ENCODE measurements at places on chromosomes 4 and X. TPM values are rescaled to one million over a fixed set of nuclear protein-coding genes. Genes with fewer than 3 reads are reported as not detected.

- DNase-seq: peak; percentile 53
Measured at GRCh38 chrX:134032441-134032840, 47.0 kb upstream of the GPC3 start.

DNA sequence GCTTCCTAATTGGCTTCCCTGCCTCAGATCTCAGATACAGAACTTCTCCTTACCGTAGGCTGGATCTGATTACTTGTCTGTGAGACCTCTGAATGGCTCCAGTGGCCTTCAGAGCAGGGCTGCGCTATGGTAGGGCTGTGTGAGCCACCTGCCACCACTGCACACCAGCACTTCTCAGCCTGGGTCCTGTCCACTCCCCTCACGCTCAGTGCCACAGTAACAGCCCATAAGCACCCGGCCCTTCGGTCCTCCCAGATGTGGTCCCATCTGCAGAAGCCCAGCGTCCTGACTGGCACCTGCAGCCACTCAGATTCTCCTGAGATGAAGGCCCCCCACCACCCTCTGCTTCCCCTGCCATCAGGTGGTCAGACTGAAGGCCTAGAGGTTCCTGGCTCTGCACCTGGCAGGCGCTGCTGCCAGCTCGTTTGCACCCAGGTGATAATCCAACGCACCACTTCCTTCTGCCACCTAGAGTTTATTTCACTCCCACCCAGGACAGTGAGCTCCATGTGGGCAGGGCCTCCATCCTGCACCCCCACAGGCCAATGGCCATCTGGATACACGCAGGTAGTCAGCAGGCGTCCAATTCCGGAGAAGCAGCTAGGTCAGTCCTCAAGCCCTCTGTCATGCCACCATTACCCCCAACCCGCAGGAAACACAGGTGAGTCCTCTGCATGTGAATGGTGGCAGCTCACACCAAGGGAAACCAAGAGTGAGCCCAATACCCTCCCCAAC is 5.4 kb downstream of the WDR1 start:
- DNase-seq: no peak

DNA sequence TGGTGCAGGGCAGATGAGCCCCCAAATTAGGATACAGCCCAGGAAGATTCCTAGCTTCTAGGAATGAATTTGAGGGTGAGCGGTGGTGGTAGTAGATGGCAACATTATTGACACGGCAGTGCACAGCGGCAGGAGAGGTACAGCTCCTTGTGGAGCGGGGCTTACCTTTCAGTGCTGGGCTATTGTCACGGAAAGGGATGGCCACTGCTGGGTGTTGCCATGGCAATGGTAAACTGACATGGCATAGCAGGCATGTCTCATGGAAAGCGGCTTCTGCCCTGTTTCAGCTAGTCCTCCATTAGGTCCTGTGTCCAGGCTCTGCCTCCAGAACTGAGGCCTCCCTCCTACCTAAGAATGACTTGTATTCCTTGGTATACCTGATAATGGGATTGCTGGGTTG is 81.8 kb upstream of the WDR1 start:
- DNase-seq: no peak

MAGEC1 gene
- total RNA-seq: 1.4 TPM

DNA sequence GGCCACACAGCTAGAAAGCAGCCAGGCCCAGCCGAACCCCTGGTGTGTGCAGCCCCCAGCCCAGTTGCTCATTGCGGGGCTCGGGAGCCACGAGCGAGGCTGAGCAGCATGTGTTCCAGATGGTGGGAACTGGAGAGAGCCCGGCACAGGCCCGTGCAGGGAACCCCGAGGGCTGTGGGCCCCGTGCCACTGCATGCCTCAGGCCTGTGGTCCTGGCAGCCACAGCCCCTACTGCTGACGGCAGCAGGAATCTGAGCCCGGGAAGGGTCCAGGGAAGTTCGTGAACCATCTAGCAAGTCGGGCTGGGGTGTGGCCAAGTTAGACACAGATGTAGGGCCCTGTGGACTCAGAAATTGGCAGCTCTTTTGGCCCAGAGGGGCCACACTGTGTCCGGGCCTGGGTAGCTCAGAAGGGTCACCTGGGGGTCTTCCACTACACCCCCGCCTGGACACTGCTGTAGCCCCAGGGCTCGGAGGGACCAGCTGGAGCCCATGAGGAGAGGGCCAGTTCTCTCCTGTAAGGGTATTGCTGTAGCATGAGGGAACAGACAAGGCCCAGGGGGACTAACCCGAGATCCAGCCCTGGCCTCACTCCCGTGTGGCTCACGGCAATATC is 12.1 kb downstream of the HTRA3 start:
- DNase-seq: no peak

GRCh38 chr4:101232074-101232776 is 115.1 kb downstream of the PPP3CA start:
- peak; percentile 31 for DNase-seq

ERCC6L gene
- 36.6 TPM for total RNA-seq

HTR2C gene
- total RNA-seq: 0.05 TPM

GRCh38 chr4:119564106-119564505 is 64.5 kb downstream of the PDE5A start:
- no peak for DNase-seq
